ENCODE measurements at places on chromosomes 5 and 9.

DNA sequence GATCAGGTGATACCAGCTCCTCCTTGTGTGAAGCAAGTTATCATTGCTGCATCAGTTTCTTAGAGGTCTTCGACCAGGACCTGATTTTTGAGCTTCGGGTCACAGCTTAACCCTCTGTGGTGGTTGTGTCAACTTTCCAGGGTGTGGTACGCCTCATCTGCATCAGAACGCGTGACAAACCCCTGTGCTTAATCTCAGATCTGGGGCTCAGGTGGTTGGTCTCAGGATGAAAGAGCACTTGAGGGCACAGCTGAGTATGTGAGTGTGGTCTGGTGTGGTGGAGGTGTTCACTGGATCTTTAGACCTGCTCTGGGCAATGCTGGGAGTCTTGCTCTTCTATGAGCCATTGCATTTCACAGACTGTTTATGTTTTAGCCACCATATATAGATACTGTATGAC lies 64.1 kb downstream of the OSTF1 start:
- no peak for DNase-seq

DNA sequence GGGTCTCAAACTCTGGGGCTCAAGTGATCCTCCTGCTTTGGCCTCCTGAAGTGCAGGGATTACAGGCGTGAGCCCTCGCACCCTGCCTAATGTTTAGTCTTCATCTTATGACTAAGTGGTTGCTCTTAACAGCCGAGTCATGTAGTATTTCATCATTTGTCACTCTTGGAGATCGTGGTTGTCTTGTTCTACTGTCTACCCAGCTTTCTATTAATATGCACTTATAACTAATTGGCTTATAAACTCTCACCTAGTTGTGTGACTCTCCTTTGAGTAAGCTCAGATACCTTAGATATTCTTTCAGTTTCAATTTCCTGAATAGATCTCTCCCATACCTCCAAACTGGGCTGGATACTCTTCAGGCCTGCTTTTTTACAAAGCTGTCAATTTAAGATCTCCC lies 19.9 kb downstream of the SLC44A1 start:
- no peak for DNase-seq

DNA sequence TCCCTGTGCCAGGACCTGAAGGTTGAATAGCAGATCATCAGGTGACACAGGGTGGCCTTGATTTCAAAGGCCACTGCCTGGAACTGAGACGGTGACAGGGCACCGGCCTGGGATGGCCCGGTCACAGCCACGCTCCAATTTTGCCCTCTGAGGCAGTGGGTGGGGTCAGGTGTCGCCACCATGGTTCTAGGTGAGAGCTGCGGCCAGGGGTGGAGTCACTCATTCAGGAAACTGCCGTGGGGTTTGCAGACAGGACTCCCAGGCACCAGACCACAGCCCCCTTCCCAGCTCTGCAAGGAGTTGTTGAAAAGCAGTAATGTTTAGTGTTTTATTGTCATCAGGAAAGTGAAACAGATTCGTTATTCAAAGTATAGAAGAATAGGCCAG lies 17.3 kb upstream of the RNU6ATAC start:
- no peak for DNase-seq

GRCh38 chr9:73701415-73702057 lies 549.9 kb downstream of the ANXA1 start:
- no peak for DNase-seq

All from hematopoietic multipotent progenitor cell treated with erythropoietin and hydrocortisone succinate and interleukin-3 and kit ligand, for 8 days (in vitro differentiated cells).